Calu3 (cell line): ENCODE measurements at places on chromosomes 4 and X. TPM values are rescaled to one million over a fixed set of nuclear protein-coding genes. Genes with fewer than 3 reads are reported as not detected.
A peak's percentile ranks its signal among the peaks of the same experiment; 100 is the strongest.

DNA sequence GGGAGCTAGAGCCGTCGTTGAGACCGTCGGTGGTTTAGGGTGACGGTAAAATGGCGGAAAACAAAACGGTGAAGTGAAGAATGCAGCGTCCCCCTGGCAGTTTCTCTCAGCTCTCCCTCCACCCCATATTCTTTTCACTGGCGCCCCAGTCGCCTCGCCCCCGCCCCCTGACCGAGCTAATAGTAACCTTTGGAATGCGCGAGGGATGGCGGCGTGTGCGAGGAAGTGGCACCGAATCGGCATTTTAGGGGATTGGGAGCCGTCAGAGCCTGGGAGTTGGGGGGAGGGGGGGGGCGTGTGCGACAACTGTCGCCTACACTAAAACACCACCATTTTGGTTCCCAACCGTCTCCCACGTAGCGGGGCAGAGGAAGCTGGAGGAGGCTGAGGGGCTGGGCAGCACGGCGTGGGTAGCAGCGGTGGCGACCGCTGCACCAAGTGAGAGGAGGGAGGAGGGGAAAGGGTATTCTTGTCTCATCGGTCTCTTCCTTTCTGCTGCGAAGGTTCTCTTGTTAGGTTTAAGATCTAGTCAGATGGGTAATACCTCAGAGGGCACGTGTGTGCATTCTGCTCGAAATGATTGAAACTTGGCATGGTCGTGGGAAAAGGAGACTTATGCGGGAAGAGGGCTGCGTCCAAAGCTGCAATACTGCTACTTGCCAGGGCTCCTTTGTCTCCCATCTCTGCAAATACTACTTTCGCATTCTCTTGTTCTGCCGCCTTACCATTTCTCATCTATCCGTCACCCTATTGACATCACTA, 840 bp downstream of the ZNF711 start:
- DNase-seq: peak; percentile 3

The CXXC4 gene
- total RNA-seq: 0.66 and 1.3 TPM in 2 replicates

DNA sequence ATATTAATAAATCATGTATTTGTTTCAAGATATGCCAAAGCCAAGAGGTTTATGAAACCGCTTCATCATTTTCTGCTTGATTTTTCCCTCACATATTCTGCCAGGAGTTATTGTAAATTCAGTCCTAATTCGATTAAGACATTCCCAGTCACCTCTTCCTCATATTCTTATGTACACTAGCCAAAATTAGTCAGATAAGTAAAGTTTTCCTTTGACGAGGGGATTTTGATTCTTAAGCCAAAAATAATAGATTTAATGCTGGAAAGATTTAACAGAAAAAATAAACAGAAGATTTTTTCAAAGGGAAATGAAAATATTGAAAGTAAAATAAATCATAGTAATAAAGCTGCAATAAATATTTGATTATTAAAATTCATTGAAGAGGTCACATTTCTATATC, 51.0 kb upstream of the VEGFC start:
- DNase-seq: no peak

- no peak for DNase-seq
Measured at GRCh38 chrX:138034136-138034535, 468.2 kb downstream of the ZIC3 start.

The HEPH gene
- not detected in 2 replicates for total RNA-seq

DNA sequence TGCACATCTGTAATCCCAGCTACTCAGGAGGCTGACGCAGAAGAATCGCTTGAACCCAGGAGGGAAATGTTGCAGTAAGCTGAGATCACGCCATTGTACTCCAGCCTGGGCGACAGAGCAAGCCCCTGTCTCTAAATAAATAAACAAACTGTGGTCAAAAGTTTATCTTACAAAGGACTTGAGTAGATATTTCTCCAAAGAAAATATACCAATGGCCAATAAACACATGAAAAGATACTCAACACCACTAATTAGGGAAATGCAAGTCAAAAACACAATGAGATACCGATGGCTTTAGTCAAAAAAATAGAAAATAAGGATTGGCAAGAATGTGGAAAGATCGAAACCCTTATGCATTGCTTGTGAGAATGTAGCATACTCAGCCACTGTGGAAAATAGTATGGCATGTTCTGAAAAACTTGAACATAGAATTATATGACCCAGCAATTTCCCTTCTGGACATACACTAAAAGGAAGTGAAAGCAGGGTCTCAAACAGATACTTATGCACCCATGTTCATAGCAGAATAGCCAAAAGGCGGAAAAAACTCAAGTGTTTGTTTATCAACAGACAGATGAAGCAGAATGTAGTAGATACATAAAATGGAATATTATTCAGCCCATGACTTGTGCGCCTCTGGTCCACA, 2.0 kb upstream of the CFAP97 start:
- DNase-seq: no peak

The MAPK10 gene
- 2.9 and 3.6 TPM in 2 replicates for total RNA-seq

- DNase-seq: no peak
Measured at GRCh38 chr4:158644356-158644755, 27.3 kb downstream of the C4orf46 start.

The CT45A1 gene
- total RNA-seq: not detected in 2 replicates

GRCh38 chr4:75514949-75515612, 808 bp downstream of the THAP6 start:
- DNase-seq: peak; percentile 4

The ETDA gene
- not detected in 2 replicates for total RNA-seq

- no peak for DNase-seq
Measured at GRCh38 chrX:103329991-103330390, at the start of gene TCEAL7. TCEAL7 (plus strand) TSS chrX:103330239; CDS start chrX:103331404, 1,165 bp downstream.

DNA sequence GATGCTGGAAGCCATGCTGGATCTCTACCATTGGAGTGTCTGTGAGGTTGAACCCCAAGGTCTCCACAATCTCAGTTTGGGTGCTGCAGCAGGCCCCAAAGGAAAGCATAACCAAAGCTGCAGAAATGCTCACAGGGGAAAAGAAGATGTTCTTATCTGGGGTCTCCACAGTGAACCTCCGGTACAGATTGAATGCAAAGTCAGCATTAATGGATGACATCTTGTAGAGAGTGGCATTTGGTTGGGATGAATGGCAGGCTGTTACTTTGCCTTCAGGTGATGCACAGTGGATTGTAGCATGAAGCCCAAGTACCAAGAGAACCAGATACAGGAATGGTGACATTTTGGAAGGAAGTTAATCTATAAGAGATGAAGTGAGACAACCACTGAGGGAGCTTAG, 1.8 kb downstream of the SERPINA7 start:
- no peak for DNase-seq

DNA sequence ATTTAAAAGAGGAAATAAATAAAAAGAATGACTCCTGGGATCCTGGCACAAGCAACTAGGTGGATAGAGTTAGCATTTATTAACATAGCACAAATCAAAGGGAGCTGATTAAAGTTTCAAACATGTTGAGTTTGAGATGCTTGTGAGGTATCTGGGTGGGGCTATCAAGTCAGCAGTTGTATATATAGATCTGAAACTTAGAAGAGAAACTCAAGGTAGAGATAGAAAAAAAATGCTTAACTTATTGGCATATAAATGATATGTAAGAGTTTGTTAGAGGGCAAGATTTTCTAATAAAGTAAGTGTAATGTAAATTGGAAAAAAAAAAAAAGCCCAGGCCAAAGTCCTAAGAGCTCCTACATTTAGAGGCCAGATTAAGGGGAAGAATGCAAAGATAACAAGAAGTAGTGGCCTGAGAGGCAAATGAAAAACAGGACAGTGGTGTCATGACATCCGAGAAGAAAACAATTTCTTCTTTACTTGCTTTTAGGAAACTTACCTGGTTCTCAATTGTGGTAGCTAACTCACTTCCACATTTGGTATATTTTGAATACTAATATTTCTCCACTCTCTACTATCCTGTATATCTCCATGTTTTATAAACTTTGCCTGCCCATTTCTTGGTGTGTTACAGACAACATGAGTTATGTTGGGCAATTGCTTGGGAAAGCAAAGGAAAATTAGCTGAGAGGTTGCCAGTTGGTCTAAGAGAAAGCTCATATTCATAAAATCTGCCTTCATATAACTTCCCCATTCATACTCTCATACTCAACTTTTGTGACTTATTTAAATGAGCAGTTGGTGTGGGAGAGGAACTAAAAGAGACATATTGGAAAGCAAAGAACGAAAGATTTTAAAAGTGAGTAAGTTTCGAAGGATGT, 169.2 kb downstream of the PARM1 start:
- DNase-seq: no peak

- no peak for DNase-seq
Measured at GRCh38 chr4:3851211-3851610, 85.0 kb downstream of the ADRA2C start.

The WNK3 gene
- not detected in 2 replicates for total RNA-seq

- no peak for DNase-seq
Measured at GRCh38 chrX:111431001-111431400, 19.0 kb upstream of the DCX start.

DNA sequence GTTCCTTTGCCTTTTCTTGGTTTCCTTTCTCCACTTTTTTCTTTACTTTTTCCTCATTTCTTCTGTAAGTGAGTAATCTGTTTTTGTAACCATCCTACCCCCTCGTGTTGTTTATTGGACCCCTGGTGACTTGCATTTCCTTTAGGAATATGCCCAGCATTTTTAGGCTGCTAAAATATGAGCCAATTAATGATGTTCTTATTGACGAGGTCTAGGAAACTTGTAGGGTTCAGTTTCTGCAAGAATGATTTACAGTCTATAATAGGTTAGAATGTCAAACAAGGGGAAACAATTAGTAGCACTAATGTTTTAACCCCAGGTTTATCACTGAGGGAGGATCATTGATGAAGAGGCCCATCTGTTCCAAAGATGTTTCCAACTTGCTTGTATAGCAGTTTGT, 79.0 kb downstream of the CPE start:
- DNase-seq: no peak

DNA sequence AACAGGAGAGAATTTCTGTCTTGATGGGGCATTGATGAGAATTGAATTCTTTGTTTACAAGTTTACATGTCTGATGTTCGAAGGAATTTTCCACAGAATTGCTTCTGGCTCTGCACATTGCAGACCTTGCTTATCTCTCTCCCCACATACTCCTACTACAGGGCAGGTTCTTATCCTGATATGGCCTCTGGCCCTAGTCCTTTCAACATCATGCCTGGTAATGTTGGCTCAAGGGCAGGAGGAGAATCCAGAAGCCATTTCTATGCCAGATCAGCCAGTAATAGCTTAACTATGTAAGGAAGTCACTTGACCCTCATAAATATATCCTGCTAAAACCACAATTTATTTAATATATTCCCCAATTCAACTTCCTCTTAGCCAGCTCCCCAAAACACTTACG, 24.3 kb upstream of the TSPAN5 start:
- DNase-seq: no peak

DNA sequence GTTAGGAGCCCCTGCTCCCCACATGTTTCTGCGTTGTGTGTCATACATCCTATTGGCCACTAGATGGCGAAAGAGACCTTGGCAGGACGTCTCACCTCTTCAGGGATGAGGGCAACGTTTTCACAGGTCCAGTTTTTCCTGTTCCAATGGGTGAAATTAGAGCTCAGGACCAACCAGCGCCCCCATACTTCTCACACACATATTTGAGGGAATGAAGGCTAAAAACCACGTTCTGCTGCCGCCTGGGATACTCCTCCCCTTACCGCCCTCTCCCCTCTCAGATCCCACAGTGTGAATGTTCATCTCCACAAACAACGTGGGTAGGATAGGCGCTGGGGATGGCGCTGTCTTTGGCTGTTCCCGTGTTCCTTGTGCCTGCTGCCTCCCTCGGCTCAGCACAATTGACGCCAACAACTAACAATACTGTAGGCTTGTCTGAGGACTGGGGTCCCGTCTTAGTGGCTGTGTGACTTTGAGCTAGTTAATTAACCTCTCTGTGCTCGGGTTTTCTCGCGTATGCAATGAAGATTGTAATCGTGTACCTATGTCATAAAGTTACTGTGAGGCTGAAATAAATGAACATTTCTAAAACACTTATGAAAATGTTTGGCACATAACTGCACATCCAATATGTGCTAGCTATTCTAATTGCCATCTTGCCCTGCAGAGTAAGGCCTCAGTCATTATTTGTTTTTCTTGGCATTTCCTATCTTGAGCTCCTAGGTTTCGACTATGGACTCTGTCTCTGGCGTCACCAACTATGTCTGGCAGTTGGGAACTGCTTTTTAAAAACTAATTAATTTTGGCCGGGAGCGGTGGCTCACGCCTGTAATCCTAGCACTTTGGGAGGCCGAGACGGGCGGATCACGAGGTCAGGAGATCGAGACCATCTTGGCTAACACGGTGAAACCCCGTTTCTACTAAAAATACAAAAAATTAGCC, 181.3 kb upstream of the STK26 start:
- peak; percentile 51 for DNase-seq

DNA sequence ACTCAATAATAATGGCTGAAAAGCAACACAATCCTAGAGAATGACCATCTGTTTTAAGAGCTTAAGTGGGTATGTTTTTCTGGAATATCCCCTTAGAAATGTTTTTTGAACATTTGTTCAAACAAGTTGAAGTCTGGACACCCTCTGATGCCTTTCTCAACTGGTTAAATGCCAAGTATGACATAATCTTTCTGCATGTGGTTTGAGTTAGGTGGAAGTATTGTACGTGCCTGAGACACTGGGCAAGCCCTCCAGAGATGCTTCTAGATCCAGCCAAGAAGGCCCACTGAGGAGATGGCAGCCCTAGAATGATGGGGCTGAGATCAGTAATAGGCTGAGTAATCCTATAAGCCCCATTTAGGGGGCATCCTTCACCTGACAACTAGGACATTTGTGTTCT, 493.1 kb downstream of the MAGEE1 start:
- DNase-seq: no peak

- peak; percentile 39 for DNase-seq
Measured at GRCh38 chr4:123505095-123506010, 108.8 kb downstream of the SPRY1 start.

GRCh38 chr4:74475091-74475800, 30.3 kb downstream of the AREG start:
- DNase-seq: no peak

GRCh38 chrX:107704181-107704580, 71.4 kb downstream of the TSC22D3 start:
- no peak for DNase-seq

GRCh38 chr4:56755901-56756300, 65.6 kb downstream of the SPINK2 start:
- DNase-seq: no peak

- no peak for DNase-seq
Measured at GRCh38 chr4:105780176-105780575, 71.6 kb downstream of the GSTCD start.

DNA sequence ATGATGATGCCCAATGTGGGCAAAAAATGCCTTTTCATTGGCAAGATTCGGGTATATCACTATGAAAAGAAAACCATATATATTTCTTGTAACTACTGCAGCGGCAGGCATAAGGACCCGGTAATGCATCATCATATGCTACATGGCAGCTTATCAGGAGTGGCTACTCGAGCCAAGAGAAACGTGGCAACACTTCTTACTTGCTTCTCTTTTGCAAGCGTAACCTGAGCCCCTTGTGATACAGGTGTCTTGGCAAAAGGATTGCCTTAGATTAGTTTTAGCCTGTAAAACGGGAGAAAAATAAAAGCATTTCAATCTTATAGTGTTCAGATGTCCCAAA, 280.3 kb downstream of the SPRY1 start:
- no peak for DNase-seq

The EGFL6 gene
- not detected in 2 replicates for total RNA-seq

- DNase-seq: no peak
Measured at GRCh38 chrX:150476164-150476699, 92.2 kb upstream of the MTM1 start.

- no peak for DNase-seq
Measured at GRCh38 chrX:25001808-25002660, 13.7 kb downstream of the ARX start.

GRCh38 chrX:129931411-129932015, 25.5 kb downstream of the UTP14A start:
- peak; percentile 81 for DNase-seq
